Neuronal stem cell (in vitro differentiated cells): ENCODE measurements at places on chromosomes 7 and 10.
A peak's percentile ranks its signal among the peaks of the same experiment; 100 is the strongest.

GRCh38 chr10:49478819-49479218 lies 60.1 kb downstream of the ERCC6 start:
- H3K27me3 ChIP-seq: no peaks in the 10 kb centered on the region
- DNase-seq: no peak
- H3K27ac ChIP-seq: no peak overlapping the region
- H3K4me3 ChIP-seq: no peak overlapping the region
- H3K4me1 ChIP-seq: no peaks in the 10 kb centered on the region

GRCh38 chr7:26340476-26341018 lies 48.9 kb downstream of the SNX10 start:
- no peak overlapping the region for H3K27ac ChIP-seq
- H3K36me3 ChIP-seq: no peaks in the 10 kb centered on the region
- no peak overlapping the region for H3K4me3 ChIP-seq

DNA sequence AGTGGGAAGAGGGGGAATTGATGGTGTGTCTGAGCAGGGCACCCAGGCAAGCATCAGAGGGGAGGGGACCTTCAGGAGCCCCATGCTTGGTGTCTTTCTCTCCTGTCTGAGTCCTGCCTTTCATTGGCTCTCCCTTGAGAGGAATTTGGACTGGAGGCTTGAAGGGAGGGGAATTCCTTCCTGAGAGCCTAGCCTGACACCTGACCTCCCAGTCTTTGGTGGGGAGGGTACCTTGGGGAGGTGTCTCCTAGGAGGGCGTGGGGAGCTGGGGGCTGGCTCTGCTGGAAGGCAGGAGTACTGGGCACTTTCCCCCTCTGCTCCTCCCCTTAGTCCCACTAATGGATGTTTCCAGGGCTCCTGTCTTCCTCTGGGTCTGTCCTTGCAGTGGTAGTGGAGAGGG lies 1.3 kb upstream of the SFRP5 start:
- H3K27me3 ChIP-seq: peaks cover 51% of the 10 kb centered on the region
- peaks cover 4% of the 10 kb centered on the region for H3K4me1 ChIP-seq
- no peak for DNase-seq
- no peaks in the 10 kb centered on the region for H3K36me3 ChIP-seq

DNA sequence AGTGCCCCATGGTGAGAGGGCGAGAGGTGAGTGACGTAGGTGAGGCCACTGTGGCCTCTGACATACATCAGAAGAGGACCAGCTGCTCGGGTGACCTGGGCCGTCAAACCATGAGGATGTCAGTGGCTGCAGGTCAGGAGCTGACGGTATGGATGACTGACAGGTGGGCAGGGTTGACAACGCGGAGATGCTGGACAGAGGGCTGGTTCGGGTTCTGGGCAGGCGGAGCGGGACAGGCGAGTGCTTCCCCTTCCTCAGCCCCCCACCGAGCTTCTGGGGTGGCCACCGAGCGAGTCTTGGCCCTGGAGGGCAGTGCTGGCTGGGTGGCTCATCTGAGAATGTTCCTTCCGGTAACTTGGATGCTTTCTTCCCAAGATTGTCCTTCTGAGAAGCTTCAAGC lies 91.8 kb downstream of the ACTR3B start:
- peaks cover 17% of the 10 kb centered on the region for H3K36me3 ChIP-seq
- H3K4me3 ChIP-seq: peak overlapping the region; percentile 63
- H3K27me3 ChIP-seq: no peaks in the 10 kb centered on the region
- H3K27ac ChIP-seq: no peak overlapping the region
- DNase-seq: no peak

DNA sequence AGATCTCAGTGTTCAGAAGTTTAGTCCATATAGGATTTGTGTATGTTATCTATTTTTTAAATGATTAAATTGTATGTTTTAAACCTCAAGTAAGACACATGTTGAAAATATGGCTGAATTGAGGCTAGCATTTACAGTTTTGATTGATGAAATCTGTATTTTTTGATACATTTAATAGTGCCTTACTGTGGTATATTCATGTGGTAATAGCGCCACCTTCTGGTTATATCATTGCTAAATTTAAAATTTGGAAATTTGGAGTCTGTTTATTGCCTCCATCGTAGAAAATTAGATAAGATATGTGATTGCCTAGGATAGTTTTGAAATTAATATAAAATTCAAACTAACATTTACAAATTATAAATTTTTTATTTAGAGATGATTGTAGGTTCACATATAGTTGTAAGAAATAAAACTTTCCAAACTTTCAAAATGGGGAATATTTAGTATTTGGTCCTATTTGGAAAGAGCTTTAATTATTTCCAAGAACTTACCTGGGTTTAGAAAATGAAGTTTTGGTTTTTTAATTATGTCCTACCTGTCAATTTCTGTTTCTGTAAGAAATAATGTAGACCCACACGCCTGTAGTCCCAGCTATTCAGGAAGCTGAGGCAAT lies 19.1 kb upstream of the ARMS2 start:
- H3K4me3 ChIP-seq: no peak overlapping the region
- H3K27ac ChIP-seq: no peak overlapping the region
- H3K36me3 ChIP-seq: no peaks in the 10 kb centered on the region
- H3K27me3 ChIP-seq: no peaks in the 10 kb centered on the region
